ENCODE measurements at places on chromosomes 6 and 20. TPM values are rescaled to one million over a fixed set of nuclear protein-coding genes. Genes with fewer than 3 reads are reported as not detected.
A peak's percentile ranks its signal among the peaks of the same experiment; 100 is the strongest.

MOXD1 gene
- total RNA-seq = 22.5 TPM

PTPRA gene
- 53.0 TPM for total RNA-seq

NFATC2 gene
- 6.7 TPM for total RNA-seq

SLCO4A1 gene
- total RNA-seq = 22.1 TPM

KCNK5 gene
- total RNA-seq = 6.9 TPM

HDGFL1 gene
- not detected for total RNA-seq

SNX21 gene
- 21.2 TPM for total RNA-seq

DNA sequence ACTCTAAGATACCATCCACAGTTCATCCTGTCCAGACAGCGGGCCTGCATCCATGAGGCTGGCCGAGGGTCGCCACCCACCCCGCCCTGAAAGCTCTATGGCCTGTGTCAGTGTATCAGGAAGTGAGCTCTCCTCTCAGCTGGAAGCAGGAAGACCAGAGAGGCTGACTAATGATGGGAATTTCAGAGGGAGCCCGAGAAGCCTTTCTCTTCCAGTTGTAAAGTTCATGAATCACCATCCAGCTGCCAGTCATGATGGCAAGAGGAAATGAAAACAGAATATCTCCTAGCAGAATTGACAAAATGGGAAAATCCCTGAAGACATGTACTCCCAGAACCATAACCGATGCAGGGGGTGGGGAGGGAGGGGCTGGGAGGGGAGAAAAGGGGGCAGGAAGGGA is 109.6 kb upstream of the RPS6KA2 start:
- H3K36me3 ChIP-seq = no peaks in the 10 kb centered on the region
- no peak for DNase-seq
- peaks cover 8% of the 10 kb centered on the region for H3K4me1 ChIP-seq
- H3K27me3 ChIP-seq = no peaks in the 10 kb centered on the region
- no peak overlapping the region for H3K4me3 ChIP-seq
- H3K27ac ChIP-seq = no peak overlapping the region

GRCh38 chr6:36604090-36605060 is 10.2 kb downstream of the SRSF3 start:
- H3K4me3 ChIP-seq = no peak overlapping the region
- peaks cover 19% of the 10 kb centered on the region for H3K4me1 ChIP-seq
- H3K27ac ChIP-seq = no peak overlapping the region
- H3K27me3 ChIP-seq = no peaks in the 10 kb centered on the region

DNA sequence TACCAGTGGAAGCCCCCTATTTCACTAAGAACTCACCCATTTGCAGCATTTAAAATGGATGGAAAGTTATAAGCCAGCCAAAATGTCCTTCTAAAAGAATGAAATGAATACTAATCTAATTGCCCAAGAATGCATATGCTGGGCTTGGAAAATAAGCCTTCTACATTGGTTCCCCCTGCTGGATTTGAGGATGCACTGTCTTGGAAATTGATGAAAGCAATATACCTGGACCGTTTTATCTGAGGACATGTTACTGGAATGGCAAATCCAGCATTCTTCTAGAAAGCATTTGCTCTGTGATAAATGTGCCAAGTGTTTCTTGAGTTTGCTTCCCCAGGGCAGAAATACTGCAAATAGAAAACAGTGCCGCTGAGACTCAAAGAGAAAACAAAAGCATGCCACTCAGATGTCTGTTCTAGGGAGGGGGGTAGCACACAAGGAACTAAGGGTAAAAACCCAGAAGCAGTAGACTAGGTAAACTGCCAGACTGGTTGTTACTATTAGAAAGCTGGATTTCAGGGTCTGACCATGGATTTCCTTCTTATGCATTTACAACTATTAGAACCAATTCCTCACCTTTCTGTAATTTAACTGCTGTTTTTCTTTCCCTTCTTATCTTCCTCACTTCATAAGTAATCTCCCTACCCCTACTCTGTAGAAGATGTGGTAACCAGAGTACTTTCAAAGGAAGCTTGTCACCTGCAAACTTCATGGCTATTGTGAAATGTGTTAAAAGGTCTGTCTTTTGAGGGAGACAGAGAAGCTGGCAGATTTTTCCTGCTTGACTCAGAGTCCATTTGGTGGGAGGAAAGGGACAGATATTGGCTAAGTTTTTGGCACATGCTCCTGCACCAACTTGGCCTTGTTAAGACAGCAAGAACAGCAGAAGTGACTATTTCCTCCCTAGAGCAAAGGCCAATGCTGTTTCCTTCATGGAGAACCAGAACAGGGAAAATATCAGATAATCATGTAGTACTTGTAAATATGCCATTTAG is 642.6 kb downstream of the KIF16B start:
- no peak overlapping the region for H3K27ac ChIP-seq
- H3K4me1 ChIP-seq = no peaks in the 10 kb centered on the region
- no peaks in the 10 kb centered on the region for H3K36me3 ChIP-seq
- DNase-seq = no peak
- no peak overlapping the region for H3K4me3 ChIP-seq

- H3K4me1 ChIP-seq = peaks cover 24% of the 10 kb centered on the region
- DNase-seq = no peak
- no peak overlapping the region for H3K27ac ChIP-seq
- H3K36me3 ChIP-seq = no peaks in the 10 kb centered on the region
- no peaks in the 10 kb centered on the region for H3K27me3 ChIP-seq
- H3K4me3 ChIP-seq = no peak overlapping the region
These were observed 58.6 kb downstream of the TGM2 start for GRCh38 chr20:38106461-38106860.

DNA sequence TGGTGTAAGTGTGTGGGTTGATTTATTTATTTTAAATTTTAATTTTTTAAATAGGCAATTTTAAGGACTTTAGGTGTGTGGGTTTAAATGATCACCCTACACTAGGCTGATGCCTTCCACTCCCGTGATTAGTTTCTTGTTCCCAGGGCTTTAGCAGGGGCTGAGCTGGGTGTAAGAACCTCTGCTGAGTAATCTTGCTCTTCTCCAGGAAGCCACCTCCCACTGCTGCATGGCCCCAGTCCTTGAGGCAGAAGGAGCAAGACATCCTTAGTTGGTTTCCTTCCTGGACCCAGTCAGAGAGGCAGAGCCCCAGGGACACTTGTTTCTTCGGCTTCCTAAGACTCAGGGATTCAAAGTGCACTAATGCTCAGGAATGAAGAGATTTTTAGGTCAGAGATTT is 19.8 kb upstream of the CDC5L start:
- no peak overlapping the region for H3K27ac ChIP-seq
- no peaks in the 10 kb centered on the region for H3K4me1 ChIP-seq
- no peak overlapping the region for H3K4me3 ChIP-seq
- DNase-seq = no peak
- H3K27me3 ChIP-seq = peaks cover 23% of the 10 kb centered on the region

- DNase-seq = no peak
- no peaks in the 10 kb centered on the region for H3K4me1 ChIP-seq
- no peaks in the 10 kb centered on the region for H3K36me3 ChIP-seq
These were observed 11.9 kb downstream of the POPDC3 start for GRCh38 chr6:105167914-105168313.

GRCh38 chr6:114068116-114068515 is 97.2 kb upstream of the HDAC2 start:
- H3K27ac ChIP-seq = no peak overlapping the region
- no peaks in the 10 kb centered on the region for H3K4me1 ChIP-seq
- no peak for DNase-seq

DNA sequence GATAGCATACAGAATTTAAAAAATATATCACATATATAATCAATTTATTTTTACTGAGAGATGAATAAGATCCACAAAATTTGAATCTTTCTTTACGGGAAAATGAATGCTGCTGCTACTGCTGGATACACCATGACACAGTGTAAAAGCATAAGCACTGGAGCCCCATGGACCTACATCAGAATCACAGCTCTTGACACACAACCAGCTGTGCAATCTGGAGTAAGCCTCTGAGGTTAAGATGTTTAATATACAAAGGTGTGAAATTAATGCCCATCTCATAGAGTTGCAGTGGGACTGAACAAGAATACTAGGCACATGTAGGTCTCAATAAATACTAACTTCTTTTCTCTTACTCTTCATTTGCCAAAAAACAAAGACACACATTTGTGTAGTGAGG is 48.1 kb downstream of the MAN1A1 start:
- no peaks in the 10 kb centered on the region for H3K36me3 ChIP-seq
- H3K4me1 ChIP-seq = no peaks in the 10 kb centered on the region
- H3K27ac ChIP-seq = no peak overlapping the region
- no peaks in the 10 kb centered on the region for H3K27me3 ChIP-seq

DNA sequence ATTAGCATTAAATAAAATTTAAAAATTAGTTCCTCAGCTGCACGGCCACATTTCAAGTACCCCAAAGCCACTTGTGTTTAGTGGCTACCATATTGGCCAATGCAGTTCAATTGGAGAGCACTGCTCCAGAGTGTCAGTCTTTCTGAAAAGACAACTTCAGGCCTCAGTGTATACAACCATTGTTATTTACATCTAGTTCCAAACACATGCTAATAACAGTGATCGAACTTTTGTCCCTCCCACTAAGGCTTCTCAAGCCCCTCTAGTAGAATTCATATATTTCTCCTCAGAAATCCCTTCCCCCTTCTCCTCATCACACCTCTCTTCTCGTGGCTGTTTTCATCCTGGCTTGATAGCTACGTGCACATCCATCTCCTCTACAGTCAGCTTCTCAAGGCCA is 32.9 kb downstream of the HIVEP2 start:
- H3K36me3 ChIP-seq = no peaks in the 10 kb centered on the region
- H3K4me1 ChIP-seq = no peaks in the 10 kb centered on the region
- H3K27me3 ChIP-seq = no peaks in the 10 kb centered on the region
- no peak for DNase-seq

GRCh38 chr20:16552015-16552414 is 21.2 kb downstream of the KIF16B start:
- no peaks in the 10 kb centered on the region for H3K36me3 ChIP-seq
- no peak overlapping the region for H3K4me3 ChIP-seq
- H3K4me1 ChIP-seq = peaks cover 20% of the 10 kb centered on the region
- H3K27me3 ChIP-seq = no peaks in the 10 kb centered on the region

GRCh38 chr6:101607111-101607690 is 213.7 kb downstream of the GRIK2 start:
- no peak for DNase-seq
- H3K27ac ChIP-seq = no peak overlapping the region
- no peaks in the 10 kb centered on the region for H3K36me3 ChIP-seq
- no peaks in the 10 kb centered on the region for H3K4me1 ChIP-seq
- no peaks in the 10 kb centered on the region for H3K27me3 ChIP-seq
- H3K4me3 ChIP-seq = no peak overlapping the region

- peaks cover 5% of the 10 kb centered on the region for H3K36me3 ChIP-seq
- H3K27me3 ChIP-seq = no peaks in the 10 kb centered on the region
- DNase-seq = no peak
- H3K4me3 ChIP-seq = no peak overlapping the region
- peaks cover 9% of the 10 kb centered on the region for H3K4me1 ChIP-seq
These were observed 51.9 kb upstream of the MRPS10 start for GRCh38 chr6:42269553-42269952.

DNA sequence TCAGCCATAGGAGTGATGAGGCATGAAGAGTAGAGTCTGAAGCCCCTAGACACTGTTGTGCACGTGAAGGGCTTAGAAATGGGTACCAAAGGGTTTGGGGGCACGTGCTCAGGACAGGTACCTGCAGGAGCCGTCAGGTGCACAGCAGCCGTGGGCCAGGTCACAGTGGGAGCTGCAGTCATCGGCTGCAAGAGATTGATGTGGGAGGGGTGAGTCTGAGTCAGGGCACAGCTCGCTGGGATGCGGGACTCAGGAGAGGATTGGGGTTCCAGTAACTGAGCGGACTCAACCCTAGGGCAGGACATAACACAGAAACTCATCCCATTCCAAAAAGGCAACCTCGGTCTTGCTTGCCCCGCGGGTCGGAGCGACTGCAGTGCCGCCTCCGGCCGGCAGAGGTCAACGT is 1.1 kb downstream of the DLK2 start:
- peak overlapping the region; percentile 60 for H3K4me3 ChIP-seq
- H3K4me1 ChIP-seq = peaks cover 6% of the 10 kb centered on the region
- no peaks in the 10 kb centered on the region for H3K27me3 ChIP-seq
- peaks cover 14% of the 10 kb centered on the region for H3K36me3 ChIP-seq

- H3K27me3 ChIP-seq = no peaks in the 10 kb centered on the region
- H3K36me3 ChIP-seq = no peaks in the 10 kb centered on the region
- no peak overlapping the region for H3K27ac ChIP-seq
- H3K4me3 ChIP-seq = no peak overlapping the region
- no peaks in the 10 kb centered on the region for H3K4me1 ChIP-seq
These were observed 30.8 kb downstream of the DPPA5 start for GRCh38 chr6:73323323-73323722.

GRCh38 chr6:25703005-25703404 is 51.0 kb downstream of the SCGN start:
- no peak overlapping the region for H3K27ac ChIP-seq
- no peaks in the 10 kb centered on the region for H3K27me3 ChIP-seq
- no peaks in the 10 kb centered on the region for H3K4me1 ChIP-seq
- H3K36me3 ChIP-seq = no peaks in the 10 kb centered on the region
- no peak overlapping the region for H3K4me3 ChIP-seq
- DNase-seq = no peak

DNA sequence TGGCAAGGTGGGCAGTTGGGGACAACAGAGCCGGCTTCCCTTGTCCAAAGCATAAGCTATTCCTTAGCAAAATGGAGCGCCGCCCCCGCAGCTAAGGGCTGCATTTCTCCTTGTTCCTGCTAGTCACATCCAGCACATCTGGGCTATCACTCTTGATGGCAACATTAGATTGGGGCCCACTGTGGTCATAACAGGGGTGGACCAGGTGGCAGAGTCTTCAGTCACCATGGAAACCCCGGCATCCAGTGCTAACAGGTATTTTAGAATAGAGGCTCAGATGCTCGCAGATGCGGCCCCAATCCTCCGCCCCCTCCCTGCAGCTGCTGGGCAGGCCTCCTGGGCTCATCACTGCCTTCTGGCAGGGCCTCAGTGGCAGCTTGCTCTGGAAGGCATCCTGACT is 168.2 kb upstream of the PROKR2 start:
- DNase-seq = no peak
- H3K27me3 ChIP-seq = no peaks in the 10 kb centered on the region
- no peaks in the 10 kb centered on the region for H3K4me1 ChIP-seq
- H3K4me3 ChIP-seq = no peak overlapping the region
- no peaks in the 10 kb centered on the region for H3K36me3 ChIP-seq

DNA sequence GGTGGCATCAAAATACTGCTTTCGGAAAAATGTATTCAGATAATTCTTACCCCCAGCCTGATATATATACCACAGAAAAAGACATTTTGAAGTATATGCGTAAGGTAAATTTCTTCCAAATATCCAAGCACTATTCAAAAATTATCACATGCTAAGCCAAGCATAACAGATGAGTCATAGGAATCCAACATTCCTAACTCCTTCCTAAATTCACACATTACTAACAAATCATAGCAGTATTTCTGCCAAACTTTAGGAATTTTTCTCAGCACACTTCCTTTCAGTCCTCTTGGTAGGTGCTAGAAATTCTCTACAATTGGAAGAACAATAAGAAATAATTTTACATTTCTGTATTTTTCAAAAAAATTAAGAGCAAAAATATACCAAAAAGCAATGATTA is 417.5 kb downstream of the EYS start:
- H3K4me1 ChIP-seq = no peaks in the 10 kb centered on the region
- no peaks in the 10 kb centered on the region for H3K27me3 ChIP-seq
- no peak overlapping the region for H3K4me3 ChIP-seq

- H3K4me1 ChIP-seq = peaks cover 6% of the 10 kb centered on the region
- H3K4me3 ChIP-seq = no peak overlapping the region
- DNase-seq = no peak
- no peaks in the 10 kb centered on the region for H3K36me3 ChIP-seq
- H3K27ac ChIP-seq = no peak overlapping the region
These were observed 2.5 kb downstream of the RNF182 start for GRCh38 chr6:13927203-13927602.

GRCh38 chr6:16740097-16740496 is 21.2 kb downstream of the ATXN1 start:
- DNase-seq = no peak
- H3K27ac ChIP-seq = peak overlapping the region; percentile 55
- no peak overlapping the region for H3K4me3 ChIP-seq
- H3K36me3 ChIP-seq = peaks cover 22% of the 10 kb centered on the region
- peaks cover 8% of the 10 kb centered on the region for H3K4me1 ChIP-seq

Measured in esophagus squamous epithelium (tissue), 5 donors.